ENCODE measurements at places on chromosomes 7 and 10.
A peak's percentile ranks its signal among the peaks of the same experiment; 100 is the strongest.

GRCh38 chr7:102055181-102055976, 231.3 kb upstream of the SH2B2 start:
- no peak for DNase-seq

DNA sequence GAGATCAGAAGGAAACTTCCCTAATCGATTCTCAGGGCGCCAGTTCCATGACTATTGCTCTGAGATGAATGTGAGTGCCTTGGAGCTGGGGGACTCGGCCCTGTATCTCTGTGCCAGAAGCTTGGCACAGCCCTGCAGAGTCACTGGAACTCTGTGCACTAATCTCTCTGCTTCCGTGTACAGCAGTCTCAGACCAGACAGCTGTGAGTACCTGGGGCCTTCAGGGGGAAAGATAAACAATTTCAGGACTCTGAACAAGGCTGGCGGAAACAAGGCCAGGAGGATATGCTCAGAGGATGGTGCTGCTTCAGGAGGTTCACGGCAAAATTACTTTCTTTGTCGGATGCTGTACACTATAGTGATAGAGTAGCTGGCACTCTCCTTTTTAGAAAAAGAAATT, 131.7 kb upstream of the PRSS58 start:
- no peak for DNase-seq

GRCh38 chr7:69429911-69430383, 168.3 kb upstream of the AUTS2 start:
- DNase-seq: peak; percentile 80

GRCh38 chr7:73560109-73560835, 2.8 kb upstream of the BCL7B start:
- peak; percentile 65 for DNase-seq

- no peak for DNase-seq
These were observed 8.7 kb upstream of the VWDE start for GRCh38 chr7:12412407-12412806.

DNA sequence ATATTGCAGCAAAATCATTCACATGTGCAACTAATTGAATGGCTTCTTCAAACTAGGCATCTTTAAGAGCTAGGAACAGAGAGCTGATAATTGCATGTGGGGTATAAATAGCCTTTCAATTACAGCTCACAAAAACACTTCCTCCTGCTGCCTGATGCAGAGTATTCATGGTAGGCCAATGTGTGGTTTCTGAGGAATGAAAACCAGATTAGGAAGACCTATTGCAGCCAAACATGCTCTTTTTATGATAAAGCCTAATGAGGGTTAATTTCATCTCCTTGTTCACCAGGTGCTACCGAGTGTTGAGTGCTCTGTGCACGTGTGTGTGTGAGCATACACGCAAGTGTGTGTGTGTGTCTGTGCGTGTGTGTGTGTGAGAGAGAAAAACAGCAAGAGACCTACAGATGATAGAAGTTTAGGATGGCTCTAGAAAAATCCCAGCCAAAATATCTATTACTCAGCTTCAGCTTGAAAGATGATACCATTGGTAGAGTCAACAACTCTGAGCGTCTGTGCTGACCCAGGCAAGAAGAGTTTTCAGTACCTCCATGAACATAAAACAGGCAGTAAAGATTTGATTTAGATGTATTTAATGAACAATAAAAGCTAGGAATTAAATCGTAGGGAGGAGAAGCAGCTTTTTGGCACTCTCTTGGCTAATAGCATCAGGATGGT, 448.5 kb upstream of the ANKRD30A start:
- DNase-seq: no peak

DNA sequence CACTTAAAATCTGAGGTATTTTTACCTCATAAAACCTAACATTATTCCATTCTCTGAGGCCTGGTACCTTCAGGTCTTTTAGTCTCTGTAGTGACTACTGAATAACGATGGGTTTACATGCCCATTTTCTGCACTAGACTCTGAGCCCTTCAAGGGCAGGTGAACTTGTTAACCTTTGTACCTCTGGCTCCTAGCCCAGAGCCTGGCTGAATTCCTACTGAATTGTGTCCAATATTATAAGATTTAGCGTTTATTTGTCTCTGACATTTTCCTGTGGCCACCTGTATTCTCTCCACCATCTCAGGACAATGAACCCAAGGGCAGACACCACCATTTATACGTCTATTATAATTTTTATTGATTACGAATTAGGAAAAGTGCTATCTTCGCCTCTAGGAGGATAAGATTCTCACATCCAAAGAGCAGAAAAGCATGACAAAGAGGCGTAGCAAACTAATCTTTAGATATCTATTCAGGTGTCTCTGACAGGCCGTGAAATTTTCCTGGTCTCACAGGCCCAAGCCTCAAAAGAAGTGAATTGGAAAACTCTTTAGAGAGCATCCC, 27.9 kb upstream of the HNRNPH3 start:
- DNase-seq: no peak

- DNase-seq: no peak
These were observed 51.5 kb downstream of the ANKMY2 start for GRCh38 chr7:16594061-16594460.

- no peak for DNase-seq
These were observed 4.0 kb downstream of the VENTX start for GRCh38 chr10:133241501-133242205.

GRCh38 chr10:734481-734880, 45.0 kb upstream of the DIP2C start:
- DNase-seq: no peak

DNA sequence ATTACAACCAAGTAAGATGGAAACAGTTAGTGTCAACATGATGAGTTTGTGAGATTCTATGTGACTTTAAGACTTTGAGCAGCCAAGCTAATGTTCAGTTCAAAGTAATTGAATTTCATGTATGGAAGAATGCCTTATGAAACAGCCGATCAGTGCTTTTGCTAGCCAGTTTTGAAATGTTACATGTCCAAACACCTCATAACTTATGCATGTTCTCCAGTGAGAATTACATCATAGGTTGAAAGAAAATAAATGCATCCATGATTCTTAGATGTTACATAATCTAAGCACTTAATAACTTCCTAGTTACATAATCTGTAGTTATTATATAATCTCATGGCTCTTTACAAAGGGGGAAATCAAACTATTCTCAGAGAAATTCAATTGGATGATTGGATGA, 211.3 kb downstream of the BICC1 start:
- DNase-seq: no peak

Data from NCI-H1694 treated with DMSO at 0.1 percent for 48 hours (cell line).